CD8-positive, alpha-beta T cell (primary cell): ENCODE measurements at places on chromosomes 5 and 9.

- DNase-seq, result no peak
Observed at GRCh38 chr5:135594416-135594960, 15.7 kb upstream of the CXCL14 start.

- DNase-seq, result no peak
Observed at GRCh38 chr5:127844581-127845021, 141.4 kb downstream of the CCDC192 start.

DNA sequence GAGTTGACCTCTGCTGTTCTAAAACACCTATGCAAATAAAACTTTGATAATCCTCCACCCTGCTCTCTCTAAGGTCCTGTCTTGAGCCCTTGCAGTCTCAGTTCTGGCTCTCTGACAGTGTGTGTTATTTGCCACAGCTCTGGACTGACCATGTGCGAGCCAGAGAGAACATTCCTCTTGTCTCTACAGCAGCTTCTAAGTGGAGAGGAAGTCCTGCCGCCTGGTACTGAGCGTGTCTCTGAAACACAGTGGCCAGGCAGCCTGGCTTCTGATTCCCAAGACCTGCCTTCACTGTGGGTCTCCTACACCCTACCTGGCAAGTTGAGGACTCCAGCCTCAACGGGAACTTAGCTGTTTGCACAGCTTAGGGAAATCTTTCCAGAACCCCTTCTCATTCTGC, 61.6 kb downstream of the ENTREP1 start:
- no peak for DNase-seq

DNA sequence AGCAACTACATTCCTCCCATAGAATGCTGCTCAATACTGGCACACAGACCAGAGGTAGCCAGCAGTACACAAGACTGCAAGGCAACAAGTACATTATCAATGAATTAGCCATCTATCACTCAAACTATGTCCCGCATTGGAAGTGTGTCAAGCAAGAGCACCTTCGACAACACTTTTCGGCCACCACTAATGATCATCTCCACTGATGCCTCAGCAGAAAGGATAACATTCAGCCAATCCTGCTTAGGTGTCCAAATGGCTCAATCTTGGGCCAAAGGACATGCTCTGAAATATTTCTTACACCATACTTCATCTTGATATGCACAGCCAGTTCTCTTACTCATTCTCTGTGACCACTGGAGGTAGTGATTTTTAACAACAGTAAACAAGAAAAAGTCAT, 25.0 kb downstream of the SKP1 start:
- DNase-seq, result no peak

DNA sequence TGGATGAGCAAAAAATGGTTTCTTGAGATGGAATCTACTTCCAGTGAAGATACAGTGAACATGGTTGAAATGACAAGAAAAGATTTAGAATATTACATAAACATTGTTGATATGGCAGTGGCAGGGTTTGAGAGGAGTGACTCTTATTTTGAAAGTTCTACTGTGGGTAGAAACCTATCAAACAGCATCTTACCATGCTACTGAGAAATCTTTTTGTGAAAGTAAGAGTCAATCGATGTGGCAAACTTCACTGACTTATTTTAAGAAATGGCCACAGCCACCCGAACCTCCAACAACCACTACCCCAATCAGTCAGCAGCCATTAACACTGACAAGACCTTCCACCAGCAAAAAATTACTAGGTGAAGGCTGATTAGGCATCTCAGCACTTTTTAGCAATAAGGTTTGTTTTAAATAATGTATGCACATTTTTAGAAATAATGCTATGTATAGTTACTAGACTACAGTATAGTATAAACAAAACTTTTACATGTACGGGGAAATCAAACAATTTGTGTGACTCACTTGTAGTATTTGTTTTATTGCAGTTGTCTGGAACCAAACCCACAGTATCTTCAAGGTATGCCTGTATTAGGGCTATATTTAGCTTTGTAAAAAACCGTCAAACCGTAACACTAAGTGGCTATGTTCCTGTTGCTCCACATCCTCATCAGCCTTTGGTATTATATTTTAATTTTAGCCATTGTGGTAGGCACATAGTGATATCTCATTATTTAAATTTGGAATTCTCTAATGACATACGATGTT, 30.6 kb upstream of the ADAMTS6 start:
- no peak for DNase-seq

- DNase-seq, result no peak
Observed at GRCh38 chr9:34459941-34460340, 1.3 kb downstream of the DNAI1 start.

- DNase-seq, result no peak
Observed at GRCh38 chr9:90044263-90044662, 439.5 kb downstream of the GADD45G start.

GRCh38 chr9:120970244-120970643, 43.6 kb upstream of the TRAF1 start:
- no peak for DNase-seq

DNA sequence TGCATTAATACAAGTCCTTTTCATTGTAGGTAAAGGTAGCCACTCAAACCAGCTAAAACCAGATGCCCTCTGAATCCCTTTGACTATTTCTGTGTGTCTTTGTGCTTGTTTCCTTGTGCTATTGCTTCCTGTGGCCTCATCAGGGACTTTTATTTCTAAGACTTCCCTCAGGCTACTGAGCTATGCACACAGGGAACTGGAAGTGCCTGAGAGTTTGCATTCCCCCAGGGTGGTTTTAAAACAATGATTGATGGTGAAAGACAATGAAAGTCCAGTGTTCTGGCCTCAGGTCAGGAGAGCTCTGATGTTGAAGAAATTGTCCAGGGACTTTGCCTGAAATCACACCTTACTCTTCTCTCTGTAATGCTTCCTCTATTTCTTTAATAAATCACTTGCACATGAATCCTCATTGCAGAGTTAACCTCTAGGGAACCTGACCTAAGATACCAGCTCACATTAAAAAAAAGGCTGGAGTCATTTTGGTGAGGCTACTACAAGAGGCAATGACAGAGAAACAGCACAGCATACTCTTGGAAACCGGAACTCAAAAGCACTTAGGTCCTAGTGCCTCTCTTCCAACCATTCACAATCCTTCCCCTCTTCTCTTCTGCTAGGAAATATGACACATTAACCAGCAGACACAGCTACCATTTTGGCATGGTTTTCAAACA, 158.1 kb upstream of the NREP start:
- DNase-seq, result no peak

DNA sequence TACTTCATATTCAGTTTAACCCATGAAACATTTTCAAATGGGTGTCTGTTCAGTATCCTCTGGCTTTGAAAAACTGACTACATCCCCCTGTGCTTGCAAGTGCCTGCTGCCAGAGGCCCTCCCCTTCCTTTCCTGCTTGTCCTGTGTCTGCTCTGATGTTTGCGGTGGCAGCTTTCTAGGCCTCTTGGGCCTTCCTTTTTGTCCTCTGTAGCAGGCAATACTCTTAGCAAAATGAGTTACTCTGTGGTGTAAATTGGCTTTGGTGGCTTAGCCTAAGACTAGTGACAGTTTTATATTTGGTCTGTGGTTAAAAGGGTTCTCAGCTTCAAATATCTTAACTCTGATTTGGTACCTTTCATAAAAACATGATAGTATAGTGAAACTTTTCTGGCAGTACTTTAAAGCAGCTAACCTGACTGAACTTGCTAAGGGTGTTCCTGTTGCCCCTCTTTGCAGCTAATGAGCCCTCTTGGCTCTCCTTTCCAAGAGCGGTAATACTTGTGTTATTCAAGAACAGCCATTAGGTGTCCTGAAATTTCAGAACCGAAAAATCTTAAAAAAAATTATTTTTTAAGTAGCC, 76.6 kb downstream of the GOLM1 start:
- DNase-seq, result peak; percentile 52

- no peak for DNase-seq
Observed at GRCh38 chr9:90815183-90815943, 13.7 kb downstream of the SYK start.
